ENCODE measurements at places on chromosomes 6 and 20.

GRCh38 chr6:13012977-13013680 lies 296.6 kb downstream of the PHACTR1 start:
- DNase-seq, result peak; percentile 9

DNA sequence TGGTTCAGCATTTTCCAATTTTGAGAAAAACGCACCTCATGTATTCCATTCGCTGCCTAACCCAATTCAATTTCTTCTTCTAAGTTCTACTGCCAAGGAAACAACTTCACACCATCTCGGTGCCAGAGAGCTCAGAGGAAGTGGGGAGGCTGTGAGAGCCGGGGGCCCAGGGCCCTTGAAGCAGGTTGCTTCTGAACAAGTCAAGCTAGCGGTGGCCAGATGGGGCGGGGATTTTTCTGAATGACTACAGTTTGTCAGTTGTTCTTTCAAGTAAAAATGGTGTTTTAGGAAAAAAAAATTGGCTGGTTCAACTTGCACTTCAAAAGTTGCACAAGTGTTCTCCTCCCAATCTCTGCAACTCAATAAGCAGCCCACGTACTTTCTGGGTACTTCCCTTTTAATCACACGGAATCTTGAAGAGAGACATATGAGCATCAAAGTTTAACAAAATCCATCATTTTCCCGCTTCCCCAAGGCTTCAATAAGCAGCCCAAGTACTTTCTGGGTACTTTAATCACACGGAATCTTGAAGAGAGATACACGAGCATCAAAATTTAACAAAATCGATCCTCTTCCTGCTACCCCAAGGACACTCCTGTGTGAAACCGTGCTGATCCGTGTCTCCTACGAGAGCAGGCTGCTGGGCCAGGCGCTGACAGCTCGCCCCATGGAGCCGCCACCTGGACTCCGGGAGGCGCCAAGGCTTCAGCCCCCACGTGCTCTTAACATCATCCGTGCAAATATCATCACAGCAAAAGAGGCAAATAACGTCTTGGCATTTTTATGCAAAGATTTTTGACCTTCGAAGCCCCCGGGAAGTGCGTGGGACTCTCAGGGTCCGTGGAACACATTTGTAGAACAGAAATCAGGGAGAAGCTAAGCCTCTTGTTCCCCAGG lies 186.7 kb upstream of the PDE10A start:
- no peak for DNase-seq

DNA sequence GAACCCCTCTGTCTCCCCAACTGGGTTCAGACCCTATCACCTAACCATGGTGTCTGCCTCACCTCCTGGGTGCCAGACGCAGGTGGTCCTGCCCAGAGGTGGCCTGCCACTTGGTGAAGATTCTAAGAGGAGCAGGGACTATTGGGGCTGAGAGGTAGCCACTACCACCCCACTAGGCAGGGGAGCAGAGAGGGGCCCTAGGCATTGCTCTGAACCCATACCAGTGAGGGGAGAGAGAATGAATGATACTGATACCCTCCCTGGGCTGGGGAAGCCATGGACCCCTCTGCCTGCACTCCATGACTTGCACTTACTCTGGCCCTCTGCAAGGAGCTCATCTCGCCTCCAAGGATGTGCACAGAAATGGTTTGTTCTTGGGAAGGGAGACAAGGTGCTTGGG lies 31.7 kb upstream of the SPDEF start:
- no peak for DNase-seq

DNA sequence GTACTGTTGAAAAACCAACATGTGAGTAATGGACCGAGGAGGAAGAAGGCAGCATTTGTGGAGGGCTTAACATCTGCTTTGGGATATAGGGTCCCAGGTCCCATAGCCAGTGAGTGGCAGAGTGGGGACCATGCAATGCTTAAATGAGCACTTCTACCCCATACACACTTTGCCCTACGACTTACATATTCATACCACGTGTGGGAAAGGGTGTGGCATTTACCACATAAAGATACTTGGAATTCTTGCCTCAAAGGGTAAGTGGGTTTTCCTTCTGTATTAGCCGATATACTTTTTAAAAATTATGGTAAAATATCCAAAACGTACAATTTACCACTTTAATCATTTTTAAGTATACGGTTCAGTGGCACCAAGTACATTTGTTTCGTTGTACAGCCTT lies 199.3 kb downstream of the BACH2 start:
- DNase-seq, result no peak

- no peak for DNase-seq
Measured at GRCh38 chr6:36368421-36368820, 19.0 kb downstream of the ETV7 start.

DNA sequence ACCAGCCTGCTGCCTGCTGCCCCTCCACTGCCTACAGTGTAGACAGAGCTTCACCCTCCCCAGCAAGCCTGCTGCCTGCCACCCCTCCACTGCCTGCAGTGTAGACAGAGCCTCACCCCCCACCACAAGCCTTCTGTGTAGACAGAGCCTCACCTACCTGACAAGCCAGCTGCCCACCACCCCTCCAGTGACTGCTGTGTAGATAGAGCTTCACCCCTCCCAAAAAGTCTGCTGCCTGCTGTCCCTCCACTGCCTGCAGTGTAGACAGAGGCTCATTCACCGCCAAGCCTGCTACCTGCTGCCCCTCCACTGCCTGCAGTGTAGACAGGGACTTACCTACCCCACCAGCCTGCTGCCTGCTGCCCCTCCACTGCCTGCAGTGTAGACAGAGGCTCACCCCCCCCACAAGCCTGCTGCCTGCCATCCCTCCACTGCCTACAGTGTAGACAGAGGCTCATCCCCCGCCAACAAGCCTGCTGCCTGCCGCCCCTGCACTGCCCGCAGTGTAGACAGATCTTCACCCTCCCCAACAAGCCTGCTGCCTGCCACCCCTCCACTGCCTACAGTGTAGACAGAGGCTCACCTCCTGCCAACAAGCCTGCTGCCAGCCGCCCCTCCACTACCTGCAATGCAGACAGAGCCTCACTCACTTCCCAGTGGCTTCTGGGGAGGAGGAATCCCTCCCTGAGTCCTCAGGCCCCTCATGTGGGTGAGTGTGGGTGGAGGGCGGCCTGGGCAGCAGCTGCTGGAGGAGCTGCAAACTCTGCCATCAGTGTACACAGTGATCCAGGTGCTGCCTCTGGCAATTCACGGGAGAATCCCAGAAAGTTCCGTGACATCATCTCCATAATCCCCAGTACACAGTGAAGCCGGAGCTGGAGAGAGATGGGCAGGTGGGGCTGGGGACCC lies 140.9 kb downstream of the DLL1 start:
- DNase-seq, result no peak

DNA sequence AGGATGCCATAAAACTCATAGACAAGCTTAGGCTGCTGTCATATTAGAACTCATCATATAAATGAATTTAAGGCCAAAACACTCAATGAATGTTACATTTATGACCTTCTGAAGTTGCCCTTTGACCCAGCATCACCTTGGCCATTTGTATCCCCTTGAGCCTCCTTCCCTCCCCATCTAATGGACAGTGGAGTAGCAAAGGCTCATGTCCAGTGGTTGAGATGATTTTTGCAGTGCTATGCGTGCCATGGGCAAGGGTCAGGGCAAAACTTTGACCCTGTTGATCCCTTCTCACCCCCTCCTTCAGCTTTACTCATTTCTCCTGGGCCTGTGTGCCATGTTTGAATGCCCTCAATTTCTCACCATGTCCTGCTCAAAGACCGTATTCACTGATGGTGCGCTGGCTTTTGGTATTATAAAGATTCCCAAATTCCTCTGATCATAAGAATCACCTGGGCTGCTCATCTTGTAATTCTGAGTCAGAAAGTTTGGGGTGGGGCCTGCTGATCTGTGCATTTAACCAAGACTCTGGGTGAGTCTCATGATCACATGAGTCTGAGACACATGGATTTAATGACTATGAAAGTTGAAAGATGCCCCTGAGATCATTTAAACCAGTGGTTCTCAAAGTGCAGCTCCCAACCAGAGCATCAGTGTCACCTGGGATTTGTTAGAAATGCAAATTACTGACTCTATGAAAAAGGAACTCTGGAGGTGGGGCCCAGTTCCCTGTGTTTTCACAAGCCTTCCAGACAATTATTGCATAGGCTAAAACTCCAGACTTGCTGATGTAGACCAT lies 57.5 kb upstream of the IL20RA start:
- DNase-seq, result no peak

DNA sequence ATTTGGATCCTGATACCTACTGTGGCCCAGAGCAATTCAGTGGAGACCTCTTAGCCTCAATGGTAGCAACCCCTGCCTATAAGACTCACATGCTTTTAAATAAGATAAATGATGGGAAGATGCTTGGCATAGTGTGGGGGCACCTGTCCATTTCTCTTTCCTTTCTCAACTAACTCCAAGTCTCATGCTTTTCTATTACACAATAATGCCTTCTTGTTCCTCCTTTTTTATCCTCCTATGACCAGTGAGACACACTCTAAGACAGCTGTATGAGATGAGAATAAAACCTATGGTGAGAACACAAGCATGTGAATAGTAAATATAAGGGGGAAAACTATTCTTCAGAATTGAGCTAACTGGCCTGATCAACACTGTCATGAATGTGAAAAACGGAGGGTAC lies 147.0 kb upstream of the STXBP5 start:
- DNase-seq, result no peak

GRCh38 chr6:151180330-151181048 lies 59.3 kb upstream of the AKAP12 start:
- DNase-seq, result no peak

DNA sequence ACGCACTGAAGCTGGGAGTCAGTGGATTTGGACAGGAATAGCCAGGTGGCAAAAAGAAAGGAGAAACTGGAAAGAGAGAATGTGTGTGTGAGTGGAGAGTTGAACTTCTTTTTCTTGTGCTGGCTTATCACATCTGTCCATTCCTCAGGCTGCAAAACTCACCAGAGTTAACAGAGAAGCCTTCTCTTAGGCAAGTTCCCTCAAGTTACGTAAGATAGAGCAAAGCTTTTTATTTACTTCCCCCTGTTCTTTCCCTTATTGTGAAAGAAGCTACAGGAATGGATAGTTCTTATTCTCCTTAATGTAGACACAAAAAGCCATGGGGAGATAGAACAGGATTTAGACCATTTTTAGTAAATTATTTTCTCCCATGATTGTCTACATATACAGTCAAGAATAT lies 188.6 kb downstream of the BMP2 start:
- DNase-seq, result no peak

DNA sequence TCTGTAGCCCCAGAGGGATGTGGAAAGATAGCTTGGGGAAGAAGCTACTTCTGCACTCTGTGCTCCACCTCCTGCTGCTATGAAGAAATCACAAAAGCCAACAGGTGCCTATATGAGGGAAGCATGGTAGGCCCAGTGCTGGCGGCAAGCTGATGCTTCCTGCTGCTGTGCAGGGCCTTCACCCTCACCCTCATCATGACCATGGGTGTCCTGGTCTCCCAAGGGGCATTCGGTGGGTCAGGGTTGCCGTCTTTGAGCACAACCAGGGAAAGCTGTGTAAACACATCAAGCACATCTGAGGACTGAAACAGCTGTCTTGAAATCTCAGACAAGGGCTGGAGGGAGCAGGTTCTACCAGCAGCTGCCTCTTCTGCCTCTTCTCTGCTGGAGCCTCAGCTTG lies 184.0 kb downstream of the FNDC1 start:
- DNase-seq, result no peak

DNA sequence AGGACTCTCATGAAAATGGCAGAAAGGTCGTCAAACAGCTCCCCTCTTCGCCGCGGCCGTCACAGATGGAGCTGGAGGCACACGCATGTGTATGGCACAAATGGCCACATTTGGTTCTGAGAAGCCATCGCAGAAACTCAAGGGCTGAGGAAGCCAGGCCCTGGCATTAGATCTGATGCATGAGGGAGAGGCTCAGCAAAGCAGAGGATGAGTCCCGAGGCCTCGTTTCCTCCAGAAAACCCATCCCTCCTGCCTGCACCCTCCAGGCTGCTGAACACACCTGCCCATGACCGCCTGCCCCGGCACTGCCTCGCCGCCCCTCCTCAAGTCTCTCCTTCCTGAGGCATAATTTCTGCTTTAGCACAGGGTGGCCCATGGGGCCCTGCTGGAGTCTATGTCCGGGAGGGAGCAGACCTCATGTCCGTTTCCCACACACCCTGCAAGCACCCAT lies 240.3 kb downstream of the DLL1 start:
- no peak for DNase-seq

DNA sequence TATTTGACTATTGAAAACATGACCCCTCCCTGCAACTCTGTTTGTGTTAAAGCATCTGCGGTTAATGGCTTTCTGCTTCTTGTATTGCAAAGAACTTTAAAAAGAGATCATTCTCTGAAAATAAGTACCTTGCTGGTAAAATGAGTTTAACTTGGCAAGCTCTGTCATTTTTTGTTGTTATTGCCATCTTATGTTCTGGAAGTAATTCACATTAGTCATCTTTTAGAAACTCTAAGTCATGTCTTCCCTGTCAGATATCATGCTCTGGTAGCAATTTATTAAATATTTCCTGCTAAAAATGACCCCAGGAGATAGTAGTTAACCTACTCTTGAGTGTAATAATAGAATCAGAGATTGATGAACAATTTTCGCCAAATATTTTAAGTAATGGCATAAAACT lies 890.6 kb downstream of the KIF16B start:
- DNase-seq, result no peak

GRCh38 chr6:106829451-106829850 lies 145.1 kb downstream of the CD24 start:
- DNase-seq, result no peak

DNA sequence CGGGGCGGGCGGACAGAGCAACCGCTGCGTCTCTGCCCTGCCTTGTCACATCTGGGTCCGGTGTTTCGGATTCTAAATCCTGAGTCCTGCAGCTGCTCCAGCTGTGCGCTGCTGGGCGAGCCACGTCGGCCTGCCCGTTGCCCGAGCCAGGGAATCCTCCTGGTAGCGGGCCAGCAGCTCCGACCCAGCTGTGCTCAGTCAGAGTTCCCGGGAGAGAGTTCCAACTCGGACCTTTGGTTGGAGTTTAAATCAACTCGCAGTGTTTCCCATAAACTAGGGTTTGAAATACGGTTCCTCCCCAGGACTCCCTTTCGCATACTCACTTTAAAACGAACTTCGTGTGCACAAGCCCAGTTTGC lies 315 bp upstream of the PDE10A start:
- no peak for DNase-seq

DNA sequence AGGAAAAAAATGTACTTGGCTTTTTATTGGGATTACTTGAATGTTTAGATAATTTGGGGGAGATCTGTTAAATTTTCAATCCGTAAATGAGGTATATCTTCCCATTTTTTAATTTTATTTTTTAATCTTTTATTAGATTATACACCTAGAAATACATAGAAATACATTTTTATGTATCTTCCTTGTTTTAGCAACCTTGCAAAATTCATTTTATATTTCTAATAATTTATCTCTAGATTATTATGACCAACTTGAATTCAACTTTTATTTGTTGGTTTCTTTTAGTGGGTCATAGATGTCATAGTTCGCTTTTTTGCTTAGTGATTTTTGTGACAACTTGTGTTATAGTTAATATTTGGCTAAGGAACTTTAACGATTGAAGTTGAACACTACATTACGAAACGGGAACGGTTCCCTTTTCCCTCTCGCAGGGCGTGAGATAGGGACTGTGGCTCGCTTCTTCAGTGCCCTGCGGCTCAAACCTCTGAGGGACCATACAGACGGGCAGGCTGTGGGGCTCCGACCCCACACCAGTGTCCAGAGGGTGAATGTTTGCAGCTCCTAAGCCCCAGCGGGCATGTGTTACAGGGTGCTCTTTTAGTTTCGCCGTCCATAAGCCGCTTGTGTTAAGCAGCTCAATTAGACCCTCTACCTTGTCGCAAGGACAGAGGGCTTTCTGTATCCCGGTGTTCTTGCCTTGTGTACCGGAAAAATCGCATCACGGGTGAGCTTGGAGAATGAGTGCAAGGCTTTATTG lies 53.8 kb downstream of the PRND start:
- no peak for DNase-seq

GRCh38 chr6:109124219-109124618 lies 28.9 kb downstream of the CEP57L1 start:
- DNase-seq, result no peak
